ENCODE measurements at places on chromosomes 12 and 14.

DNA sequence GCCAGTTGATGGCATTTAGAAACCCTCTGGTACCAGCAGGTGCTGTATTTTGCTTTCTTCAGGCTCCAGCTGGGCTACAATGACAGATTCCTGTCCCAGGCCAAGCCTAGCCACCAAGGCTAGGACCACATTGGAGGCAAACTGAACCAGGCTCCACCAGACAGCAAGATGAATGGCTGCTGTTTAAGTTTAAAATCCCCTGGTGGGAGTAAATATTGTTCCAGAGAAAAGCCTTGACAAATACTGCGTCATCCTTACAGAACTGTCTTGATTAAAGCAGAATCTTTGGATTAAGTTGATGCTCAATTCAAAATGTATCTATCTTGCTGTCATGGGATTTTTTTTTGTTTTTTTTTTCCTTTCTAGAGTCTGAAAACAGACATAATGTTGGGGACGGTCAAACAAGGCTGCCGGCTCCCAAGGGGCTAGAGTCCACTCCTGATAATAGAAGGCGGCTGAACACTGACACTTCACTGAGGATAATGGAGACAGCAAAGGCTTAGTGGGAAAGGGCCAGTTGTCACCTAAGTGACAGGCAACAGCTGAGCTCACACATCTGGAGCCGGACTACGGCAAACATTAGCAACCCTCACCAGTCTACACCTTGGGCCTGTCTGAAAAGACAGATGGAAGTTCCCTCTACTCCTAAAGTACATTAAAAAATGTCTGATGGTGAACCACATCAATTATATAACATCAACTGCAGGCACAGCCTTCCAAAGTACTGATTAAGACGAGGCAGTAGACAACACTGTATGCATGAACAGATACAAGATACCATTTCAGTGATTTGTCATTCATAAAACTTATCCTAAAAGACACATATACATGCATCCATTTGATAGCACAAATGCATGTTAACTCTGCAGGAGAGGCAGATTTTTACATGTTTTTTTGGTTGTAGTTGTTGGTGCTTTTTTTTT is 1.7 kb downstream of the PRICKLE1 start:
- no peak for DNase-seq

- no peak for DNase-seq
Observed at GRCh38 chr12:53807322-53807860, 55.6 kb upstream of the CISTR start.

DNA sequence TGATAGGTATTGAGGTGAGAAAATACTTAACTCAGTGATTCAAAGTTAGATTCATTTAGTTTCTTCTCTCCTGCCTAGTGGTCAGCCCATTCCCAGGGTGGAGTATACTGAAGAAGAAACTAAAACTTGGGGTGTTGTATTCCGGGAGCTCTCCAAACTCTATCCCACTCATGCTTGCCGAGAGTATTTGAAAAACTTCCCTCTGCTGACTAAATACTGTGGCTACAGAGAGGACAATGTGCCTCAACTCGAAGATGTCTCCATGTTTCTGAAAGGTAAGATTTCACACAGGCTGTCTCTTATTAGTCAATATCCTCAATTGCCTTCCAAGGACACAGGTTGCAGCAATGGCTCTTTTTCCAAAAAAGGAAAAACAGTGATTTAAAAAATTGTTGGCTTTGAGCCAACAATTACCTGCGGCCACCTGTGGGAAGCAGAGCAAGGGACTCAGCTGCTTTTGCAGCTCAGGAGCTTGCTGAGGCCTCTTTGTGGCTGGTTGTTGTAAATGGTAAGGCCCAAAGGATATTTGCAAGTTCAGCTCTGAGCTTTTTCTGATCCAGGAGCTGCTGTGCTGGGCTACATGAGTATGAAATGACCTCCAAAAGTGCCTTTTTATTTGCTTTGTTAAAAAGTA is 33.9 kb downstream of the TPH2 start:
- no peak for DNase-seq

GRCh38 chr12:817941-818600 is 65.7 kb downstream of the WNK1 start:
- no peak for DNase-seq

DNA sequence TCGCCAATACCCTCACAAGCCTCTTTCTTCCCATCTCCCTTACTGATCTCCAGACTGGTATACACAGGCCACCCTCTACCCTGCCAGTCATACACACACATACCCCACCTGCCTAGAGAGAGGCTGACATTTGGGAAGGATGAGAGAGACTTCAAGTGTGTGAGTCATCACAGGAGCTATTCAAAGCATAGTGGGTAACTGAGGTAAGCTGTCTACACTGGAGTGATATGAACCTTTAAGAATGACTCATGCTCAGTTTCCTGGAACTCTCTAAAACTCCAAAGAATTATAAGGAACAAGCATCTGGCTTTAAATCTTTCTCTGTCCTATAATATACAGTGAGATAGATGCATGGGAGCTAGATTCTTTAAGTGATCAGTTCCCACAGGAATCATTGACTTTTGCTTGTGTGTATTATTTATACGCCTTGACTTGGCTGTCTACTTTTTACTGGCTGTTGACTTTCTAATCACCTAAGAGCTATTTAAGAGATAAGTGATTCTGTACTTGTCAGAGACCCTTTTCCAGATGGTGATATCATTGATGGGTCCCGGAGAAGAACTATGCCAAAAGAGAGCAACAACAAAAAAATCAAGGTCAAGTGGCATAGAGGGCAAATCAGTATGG is 5.8 kb downstream of the IGF1 start:
- no peak for DNase-seq

- no peak for DNase-seq
Observed at GRCh38 chr12:55072083-55072482, 52.3 kb downstream of the NEUROD4 start.

DNA sequence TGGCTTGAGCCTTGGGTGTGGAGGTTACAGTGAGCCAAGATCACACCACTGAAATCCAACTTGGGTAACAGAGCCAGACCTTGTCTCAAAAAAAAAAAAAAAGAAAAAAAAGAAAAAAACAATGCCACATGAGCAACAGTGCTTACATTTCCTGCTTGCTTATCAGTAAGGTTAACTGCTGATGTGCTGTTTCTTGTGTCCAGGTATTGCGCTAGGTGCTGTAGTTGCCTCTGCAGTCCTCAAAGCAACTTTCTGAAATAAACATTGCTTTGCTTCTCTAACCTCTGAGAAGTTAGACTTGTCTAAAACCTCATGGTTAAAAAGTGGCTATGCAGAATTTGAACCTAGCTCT is 24.7 kb downstream of the RNF34 start:
- DNase-seq: no peak

GRCh38 chr12:98149691-98150210 is 365.6 kb upstream of the TMPO start:
- no peak for DNase-seq

- DNase-seq: no peak
Observed at GRCh38 chr12:8069582-8069981, 3.4 kb upstream of the C3AR1 start.

Measured in AG09309 (cell line).